ENCODE measurements at places on chromosomes 7 and 10.

DNA sequence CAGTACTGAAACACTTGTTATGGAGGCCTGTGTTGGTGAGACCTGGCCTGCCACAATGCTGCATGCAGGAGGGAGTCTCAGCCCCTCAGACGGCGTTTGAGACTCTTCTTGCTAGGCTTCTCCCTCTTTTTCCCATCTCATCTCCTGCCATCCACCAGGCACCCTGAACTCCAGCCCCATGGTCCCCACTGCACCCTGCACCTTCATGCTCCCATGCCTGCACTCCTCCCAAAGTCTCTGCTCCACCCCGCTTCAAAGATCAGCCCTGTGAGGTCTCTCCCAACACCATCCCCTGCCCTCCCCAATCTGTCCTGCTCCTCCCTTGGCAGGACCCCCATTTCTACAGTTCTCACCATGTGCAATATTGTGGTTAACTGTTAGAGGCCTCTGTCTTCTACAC lies 61.7 kb downstream of the VOPP1 start:
- DNase-seq: no peak

DNA sequence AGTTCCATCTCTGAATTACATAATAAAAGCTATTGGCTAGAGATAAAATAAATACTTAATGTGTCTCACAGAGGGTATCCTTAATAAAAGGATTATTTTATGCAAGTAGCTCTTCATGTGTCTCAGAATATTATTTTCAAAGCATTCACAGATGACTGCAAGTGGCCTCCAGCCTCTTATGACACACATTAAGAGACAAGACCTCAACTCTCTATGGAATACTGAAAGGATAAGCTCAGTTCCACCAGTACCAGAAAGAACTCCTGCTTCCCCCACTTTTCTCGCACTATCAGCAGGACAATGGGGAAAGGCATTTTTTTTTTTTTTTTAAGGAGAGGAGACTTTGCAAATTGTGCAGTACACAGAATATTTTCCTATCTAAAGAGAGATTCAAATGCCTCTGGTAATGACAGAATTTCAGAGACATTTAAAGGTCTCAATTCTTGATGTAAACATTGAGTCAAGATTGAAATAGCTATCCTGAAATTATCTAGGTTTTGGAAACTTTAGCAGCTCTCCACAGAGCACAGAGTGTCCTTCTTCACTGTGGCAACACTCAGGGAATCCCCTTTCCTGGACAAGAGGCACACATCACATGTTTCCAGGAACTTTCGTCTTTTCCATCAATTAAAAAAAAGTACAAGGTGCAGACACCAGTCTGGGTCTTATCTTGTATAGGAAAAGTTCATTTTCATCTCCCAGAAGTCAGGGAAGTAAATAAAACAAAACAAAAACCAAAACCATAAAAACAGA lies 122.0 kb upstream of the ANK3 start:
- DNase-seq: no peak

DNA sequence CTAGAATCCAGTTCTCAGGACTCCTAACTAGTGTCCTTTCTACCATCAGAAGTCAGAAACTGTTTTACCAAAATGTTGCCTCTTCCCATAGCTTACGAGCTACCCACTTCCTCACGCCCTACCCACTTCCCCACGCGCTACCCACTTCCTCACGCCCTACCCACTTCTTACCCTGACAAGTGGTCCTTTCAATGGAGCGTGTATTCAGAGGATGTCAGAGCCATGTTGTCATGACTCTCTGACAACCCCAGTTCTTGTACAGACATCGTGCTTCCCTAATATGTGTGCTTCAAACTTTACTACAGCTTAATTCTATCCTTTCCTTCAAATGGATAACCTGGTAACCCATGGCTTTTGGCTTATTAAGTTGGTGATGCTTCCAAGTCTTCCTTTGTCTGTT lies 84.8 kb upstream of the PHF14 start:
- peak; percentile 16 for DNase-seq

DNA sequence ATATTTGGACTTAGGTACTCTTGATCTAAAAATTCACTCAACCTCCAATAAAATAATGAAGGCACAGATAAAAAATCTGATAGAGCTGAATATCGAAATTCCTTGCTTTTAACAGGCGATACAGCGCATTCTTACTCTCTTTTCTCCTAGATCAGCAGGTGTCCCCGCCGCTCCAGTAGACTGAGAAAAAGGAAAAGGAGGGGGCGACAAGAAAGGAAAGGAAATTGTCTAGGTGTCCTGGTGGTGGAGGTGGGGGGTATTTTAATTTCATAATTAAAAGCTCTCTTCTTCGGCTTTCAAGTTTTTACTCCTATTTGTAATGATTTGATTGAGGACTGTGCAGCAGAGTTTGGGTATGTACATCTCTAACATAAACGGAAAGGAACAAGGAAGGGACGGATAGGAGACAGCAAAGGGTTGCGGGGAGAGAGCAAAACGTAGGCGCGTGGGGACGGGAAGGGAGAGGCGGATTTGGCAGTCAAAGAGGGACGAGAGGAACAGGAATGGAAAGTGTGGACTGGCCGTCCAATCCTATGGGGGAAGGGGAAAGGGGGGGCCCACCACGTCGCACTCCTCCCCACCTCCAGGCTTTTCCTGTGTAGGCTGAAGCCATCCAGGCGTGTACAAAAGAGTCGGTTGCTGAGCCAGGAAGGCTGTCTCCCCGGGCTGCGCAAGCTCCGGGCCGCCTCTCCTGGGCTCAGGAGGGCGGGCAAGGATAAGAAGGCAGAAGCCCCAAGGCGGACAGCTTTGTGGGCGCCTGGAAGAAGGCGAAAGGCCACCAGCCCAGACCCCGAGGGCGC lies 875 bp upstream of the HECTD2 start:
- peak; percentile 49 for DNase-seq

DNA sequence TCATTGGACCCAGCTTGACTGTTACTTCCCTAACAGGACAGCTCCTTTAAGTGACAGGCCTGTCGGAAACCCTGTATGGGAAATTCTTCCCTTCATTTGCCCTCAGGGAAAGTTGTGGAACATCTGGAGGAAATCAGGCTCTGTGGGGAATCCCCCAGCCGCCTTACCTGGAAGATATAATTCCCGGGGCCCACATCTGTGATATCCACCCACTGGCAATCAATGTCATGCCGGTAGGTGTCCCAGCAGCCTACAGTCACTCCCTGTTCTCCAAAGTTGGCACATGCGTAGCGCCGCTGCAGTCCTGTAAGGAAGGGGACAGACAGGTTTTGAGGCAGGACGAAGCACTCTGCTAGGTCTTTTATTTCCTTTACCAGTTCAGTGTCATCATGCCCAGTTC lies 16.6 kb downstream of the LOXL4 start:
- no peak for DNase-seq

DNA sequence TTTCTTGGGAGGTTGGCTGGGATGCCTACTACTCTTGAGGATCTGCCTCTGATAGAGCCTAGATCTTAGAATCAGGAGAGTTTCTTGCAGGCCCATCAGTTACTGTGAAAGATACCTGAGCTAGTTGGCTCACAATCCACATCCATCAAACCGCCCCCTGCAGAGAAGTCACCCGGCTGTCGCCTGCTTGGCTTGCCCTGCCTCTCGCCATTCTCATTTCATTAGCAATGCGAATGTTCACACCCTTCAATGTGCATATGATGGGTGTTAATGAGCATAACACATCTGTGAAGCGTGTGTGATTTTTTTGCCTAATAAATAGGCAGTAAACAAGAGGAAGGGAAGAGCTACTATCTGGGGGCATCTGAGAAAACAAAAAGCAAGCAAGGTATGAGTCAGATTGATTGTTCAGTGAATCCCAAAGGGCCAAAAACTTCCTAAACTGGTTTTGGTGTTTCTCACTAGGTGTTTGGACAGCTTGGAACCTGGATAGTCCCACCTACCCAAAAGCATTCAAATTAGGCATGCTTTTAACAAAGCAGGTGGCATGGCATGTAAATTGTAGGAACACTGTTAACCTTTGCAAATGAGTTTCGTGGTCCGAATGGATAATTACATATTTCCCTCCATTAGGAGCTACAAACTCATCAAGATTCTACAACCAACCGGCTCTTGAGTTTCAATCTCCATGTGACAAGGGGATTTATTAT lies 272.3 kb upstream of the C7orf33 start:
- no peak for DNase-seq

DNA sequence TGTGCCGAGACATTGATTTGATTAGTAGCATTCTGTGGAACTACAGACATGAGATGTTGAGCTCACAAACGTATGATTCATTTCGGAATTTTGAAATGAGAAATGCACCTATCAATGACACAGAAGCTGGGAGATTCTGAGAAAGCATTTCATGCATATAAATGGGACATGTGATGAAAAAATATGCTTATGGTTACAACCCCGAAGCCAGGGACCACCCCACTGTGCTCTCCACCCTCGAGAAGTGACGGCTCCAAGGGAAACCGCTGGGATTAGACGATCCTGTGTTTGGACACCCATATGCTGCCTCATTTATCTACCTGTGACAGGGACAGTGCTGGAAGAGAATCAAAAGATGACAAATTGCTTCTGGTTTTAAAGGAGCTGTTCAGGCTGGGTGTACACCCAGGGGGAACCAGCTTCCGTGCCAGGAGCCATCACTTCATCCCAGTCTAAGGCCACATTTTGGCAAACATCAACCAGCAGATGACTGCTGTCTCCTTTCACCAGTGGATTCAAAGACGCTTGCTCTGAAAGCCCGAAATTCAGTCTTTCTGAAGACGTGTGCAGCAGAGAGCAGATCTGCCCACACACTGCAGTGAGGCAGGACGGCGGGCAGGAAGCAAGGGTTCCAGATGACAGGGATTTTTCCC lies 109.9 kb downstream of the ATXN7L1 start:
- peak; percentile 74 for DNase-seq
